ENCODE measurements at places on chromosomes 5 and 9.
A peak's percentile ranks its signal among the peaks of the same experiment; 100 is the strongest.

DNA sequence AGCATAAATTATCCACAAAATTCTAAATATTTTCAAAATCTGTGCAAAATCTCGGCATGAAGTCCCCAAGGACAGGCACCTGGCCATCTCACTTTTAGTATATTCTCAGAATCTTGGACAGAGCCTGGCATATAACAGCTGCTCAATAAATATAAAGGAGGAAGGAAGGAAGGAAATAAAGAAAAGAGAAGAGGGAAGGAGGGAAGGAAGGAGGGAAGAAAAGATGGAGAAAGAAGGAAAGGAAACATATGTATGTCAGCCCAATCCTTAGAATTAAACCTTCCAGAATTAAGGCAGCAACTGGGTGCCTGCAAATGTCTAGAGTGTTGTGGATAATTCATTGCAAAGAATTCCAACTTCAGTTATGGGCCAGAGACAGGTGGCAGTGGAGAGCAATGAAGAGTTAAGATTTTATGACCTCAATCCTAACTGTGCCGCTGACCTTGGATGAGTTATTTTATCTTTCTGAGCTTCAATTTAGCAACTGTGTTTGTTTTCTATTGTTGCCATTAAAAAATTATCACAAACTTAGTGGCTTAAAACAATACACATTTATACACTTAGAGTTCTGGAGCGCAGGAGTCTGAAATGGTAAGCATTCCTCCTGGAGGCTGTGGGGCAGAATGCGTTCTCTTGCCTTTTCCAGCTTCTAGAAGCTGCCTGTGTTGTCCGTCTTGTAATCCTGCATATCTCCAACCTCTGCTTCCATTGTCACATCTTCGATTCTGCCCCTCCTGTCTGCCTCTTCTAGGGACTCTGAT, 200.9 kb upstream of the MSX2 start:
- no peak for DNase-seq

- no peak for DNase-seq
Observed at GRCh38 chr9:124350494-124351263, 64.6 kb downstream of the PSMB7 start.

DNA sequence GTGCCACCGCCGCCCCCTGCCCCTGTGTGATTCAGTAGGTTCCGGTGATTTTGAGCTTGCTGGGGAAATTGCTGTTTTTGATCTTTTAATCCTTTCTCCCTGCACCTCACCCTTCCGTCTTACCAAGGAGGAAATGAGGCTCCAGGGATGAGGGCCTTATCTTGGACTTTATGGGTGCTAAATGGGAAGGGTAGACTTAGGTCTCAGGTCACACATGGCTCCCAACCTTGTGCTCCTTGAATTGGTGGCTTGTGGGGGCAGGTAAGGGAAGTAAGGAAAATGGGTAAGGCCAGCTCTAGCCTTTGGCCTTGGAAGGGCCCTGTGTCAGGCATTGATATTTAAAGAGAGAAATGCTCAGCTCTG, 1.9 kb downstream of the ERGIC1 start:
- DNase-seq = no peak

- no peak for DNase-seq
Observed at GRCh38 chr5:127696683-127697082, 6.5 kb upstream of the CCDC192 start.

- no peak for DNase-seq
Observed at GRCh38 chr5:179146277-179146676, 86.1 kb downstream of the ZNF354C start.

DNA sequence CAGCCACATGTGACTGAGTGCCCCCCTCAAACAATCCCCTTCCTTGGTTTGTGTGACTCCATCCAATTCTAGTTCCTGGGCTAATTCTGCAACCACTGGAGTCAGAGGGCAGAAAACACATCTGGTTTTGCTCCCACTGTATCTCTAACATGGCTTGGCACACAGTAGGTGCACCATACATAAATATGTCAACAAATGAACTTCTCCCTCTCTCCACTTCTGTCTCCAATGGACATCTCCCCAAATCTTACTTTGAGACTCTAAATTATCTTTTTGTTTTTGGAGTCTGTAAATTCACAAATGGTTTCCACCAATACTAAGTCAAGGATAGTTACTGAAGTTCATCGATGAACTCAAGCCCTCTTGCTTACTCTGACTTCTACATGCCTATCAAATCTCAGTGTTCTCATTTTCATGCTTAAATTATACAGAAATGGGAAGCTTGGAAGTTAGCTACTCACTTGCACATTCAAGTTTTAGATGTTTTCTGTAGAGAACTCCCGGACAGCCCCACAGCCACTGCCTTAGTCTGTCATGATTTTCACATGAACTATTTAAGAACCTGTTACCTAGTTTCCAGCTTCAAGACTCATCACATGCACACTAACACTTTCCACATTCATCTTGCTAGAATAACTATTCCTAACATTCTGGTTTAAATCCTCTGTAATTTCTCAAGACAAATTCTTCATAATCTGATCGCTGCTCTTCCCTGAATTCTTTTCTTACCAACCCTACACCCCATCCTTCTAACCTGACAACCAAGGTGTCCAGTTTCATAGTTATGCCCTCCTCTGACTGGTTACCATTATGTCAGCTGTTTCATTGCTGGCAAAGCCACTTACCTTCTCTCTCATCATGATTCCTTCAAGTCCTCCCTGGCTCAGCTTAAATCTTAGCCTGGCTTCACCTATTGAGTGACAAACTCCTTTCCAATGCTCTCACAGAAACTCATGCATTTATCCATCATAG, 6.0 kb downstream of the RPL37 start:
- DNase-seq = peak; percentile 11

Measured in SK-N-DZ (cell line).